ENCODE measurements at places on chromosomes 4 and X.

DNA sequence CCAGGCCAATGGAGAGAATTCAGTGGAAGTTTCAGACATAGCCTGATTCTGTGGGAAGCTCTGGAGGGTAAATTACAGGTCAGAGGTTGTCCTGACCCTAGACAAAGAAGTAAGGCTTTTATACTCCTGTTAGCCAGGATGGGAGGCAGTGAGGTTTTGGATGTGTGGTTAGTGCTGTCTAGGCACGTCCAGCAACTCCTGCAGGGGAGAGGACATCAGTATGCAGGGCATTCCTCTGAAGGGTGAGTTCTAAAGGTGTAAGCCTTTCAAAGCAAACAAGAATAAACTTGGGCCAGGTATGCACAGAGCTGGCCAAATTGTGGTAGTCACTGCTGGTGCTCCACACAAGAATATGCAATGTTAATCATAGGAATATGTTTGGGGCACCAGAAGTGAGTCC lies 562.5 kb downstream of the CCSER1 start:
- no peak for DNase-seq

DNA sequence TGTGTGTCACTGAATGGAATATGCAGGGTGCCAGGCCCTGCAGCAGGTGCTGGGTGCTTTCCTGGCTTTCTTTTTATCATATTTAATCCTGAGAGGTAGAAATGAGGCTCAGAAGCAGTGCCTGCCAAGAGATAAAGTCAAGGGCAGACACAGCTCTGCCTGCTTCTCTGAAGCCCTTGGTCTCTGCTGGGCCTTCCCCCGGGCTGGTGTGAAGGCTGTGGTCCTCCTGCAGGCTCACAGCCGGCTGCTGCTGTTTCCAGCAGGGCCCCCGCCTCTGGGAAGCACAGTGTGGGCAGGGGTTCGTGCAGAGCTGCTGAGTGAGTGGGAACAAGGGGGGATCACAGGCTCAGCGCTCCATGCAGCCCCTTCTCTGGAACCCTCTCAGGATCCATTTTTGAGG lies 49.6 kb downstream of the TBC1D14 start:
- DNase-seq, result no peak

GRCh38 chr4:28702571-28702970 lies 1841.9 kb downstream of the STIM2 start:
- no peak for DNase-seq

- DNase-seq, result no peak
Observed at GRCh38 chr4:76016393-76016792, 6.9 kb downstream of the CXCL10 start.

DNA sequence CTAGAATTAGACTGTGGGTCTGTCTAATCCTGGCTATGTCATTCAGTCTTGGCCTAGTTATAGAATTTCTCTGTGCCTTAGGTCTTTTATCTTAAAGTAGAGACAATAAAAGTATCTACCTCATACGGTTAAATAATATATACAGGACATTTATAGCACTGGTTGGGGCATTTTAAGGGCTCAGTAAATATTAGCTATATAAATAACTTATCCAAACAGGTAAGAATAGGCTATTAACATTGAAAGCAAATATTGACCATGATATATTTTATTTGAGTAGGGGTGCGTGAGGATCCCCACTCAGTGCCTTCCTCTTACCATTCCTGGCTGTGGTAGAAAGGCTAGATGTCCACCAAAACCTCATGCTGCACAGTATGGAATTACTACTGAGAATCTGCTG lies 47.4 kb downstream of the HSD17B13 start:
- no peak for DNase-seq

DNA sequence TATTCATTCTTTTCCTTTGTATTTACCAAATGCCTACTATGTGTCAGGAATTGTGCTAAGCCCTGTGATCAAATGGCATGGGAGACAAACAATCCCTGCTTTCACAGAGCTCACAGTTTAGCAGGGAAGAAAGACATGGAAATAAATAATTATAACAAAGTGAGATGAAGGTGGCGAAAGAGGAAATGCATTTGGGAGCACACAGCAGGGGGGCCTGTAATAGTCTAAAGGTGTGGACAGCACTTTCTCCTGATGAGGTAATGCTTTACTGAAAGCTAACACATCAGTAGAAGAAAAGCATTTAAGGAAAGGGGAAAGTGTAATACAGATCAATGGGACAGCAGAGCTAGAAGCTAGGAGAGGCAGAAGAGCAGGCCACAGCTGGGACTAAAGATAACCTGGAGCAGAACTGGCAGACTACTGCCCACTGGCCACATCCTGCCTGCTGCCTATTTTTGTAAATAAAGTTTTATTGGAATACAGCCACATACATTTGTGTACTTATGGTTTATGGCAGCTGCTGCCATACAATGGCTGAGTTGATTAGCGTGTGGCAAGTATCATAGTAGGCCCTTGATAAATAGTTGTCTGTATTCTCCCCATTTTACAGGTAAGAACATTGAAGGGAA lies 67.1 kb upstream of the TAPT1 start:
- DNase-seq, result no peak

GRCh38 chr4:99404595-99405287 lies 30.4 kb downstream of the ADH7 start:
- no peak for DNase-seq

All from DMS153 (cell line).